Activated naive CD8-positive, alpha-beta T cell treated with anti-CD3 and anti-CD28 coated beads, Interleukin-2, amount 10 ng/mL, durations not matched to agents 7 days and 5 days (primary cell): ENCODE measurements at places on chromosomes 3 and 15. TPM values are rescaled to one million over a fixed set of nuclear protein-coding genes. Genes with fewer than 3 reads are reported as not detected.
A peak's percentile ranks its signal among the peaks of the same experiment; 100 is the strongest.

DNA sequence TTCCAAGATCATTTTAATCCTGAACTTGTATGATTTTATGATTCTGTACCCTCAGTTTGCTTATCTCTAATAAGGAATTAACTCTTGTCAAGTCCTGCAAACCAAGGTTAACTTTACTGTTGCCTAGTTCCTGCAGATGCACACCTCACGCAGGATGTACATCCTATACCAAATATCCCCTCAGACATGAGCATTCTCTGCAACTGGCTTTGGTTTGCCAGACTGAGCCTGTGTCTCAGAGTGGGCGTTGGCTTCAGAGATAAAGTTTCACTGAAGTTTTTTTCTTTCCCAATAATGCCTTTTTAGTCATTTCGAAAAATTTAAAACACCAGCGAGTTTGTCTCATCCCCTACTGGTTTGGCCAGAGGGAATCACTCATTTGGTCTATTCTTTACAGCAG, 173.9 kb downstream of the NR2F2 start:
- no peaks in the 10 kb centered on the region for H3K27me3 ChIP-seq
- H3K4me3 ChIP-seq, result no peak overlapping the region
- DNase-seq, result no peak
- no peak overlapping the region for H3K27ac ChIP-seq
- H3K36me3 ChIP-seq, result no peaks in the 10 kb centered on the region

SHC4 gene
- total RNA-seq, result 0.23 TPM

DNA sequence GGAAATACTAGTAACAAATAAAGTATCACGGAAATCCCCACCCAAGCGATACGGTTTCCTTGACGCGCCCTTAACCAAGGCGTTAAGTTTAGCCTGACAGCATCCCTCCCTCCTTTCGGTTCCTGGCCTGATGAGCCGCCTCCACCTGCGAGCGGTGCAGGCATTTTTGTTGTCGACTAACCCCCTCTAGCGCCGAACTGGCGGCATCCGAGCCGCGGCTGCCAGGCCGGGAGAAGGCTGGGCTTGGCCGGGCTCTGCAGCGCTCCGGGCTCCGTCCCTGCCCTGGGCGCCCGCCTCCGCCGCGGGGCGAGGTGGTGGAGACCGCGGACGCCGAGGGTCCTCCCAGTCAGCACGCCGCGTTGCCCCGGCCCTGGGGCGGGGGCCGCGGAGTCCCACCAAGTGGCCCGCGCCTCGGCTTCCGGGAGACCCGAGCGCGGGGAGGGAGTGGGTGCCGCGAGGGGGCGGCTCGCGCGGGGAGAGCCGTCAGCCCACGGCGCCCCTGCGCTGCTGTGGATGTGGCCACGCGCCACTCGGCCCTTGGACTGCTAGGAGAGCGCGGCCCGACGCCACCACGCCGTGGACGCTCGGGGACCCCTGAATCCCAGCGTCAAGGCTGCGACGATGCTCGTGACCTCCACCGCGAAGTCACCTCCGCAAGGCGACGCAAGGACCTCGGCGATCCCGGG, 1.1 kb upstream of the EPHA6 start:
- H3K36me3 ChIP-seq, result no peaks in the 10 kb centered on the region
- H3K27me3 ChIP-seq, result peaks cover 26% of the 10 kb centered on the region
- peak overlapping the region; percentile 61 for H3K4me3 ChIP-seq
- peak; percentile 71 for DNase-seq
- H3K27ac ChIP-seq, result no peak overlapping the region

GRCh38 chr3:193831495-193832455, 238.8 kb downstream of the OPA1 start:
- DNase-seq, result no peak
- H3K4me3 ChIP-seq, result no peak overlapping the region
- peaks cover 14% of the 10 kb centered on the region for H3K27me3 ChIP-seq
- no peaks in the 10 kb centered on the region for H3K4me1 ChIP-seq
- H3K36me3 ChIP-seq, result no peaks in the 10 kb centered on the region

DNA sequence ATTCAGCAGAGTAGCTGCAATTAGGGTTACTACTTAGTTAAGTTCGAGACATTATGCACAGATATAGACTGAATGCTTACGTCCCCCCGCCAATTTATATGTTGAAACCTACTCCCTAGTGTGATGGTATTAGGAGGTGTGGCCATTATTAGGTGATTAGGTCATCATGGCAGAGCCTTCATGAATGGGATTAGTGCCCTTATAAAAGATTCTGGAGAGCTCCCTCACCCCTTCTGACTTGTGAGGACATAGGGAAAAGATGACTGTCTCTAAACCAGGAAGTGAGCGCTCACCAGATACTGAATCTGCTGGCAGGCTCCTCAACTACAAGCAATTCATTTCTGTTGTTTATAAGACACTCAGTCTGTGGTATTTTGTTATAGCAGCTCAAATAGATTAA, 25.6 kb upstream of the TEX9 start:
- no peaks in the 10 kb centered on the region for H3K4me1 ChIP-seq
- no peak for DNase-seq
- peaks cover 15% of the 10 kb centered on the region for H3K27me3 ChIP-seq
- H3K4me3 ChIP-seq, result no peak overlapping the region

GRCh38 chr15:89801471-89802195, 13.0 kb downstream of the ANPEP start:
- no peak for DNase-seq
- no peak overlapping the region for H3K4me3 ChIP-seq
- peak overlapping the region; percentile 22 for H3K27ac ChIP-seq

BCHE gene
- total RNA-seq, result not detected

SLC24A5 gene
- total RNA-seq, result not detected

CHRM5 gene
- not detected for total RNA-seq

DNA sequence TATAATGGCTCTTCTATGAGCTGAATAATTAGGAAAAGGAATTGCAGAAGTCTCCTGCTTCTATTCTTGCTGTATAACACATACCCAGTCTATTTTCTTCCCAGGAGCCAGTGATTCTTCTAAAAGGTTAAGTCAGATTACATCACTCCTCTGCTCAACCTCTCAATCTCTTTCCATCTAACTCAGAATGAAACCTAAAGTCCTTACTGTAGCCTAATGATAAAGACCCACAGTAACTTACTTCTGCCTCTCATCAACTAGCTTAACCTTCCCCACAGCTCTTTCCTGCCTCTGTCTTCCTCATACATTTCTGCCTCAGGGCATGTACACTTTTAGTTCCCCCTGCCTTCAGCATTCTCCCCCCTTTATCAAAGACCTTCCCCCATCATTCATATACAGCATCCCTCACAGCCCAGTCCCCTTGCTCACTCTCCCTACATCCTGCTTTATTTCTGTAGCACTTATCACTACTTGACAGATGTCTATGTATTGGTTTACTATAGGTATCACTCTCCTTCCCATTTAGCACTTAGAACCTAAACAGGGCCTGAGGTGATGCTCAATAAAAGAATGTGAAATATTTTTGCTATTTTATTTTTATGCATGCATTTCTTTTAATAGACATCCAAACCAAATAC, 28.5 kb upstream of the CMTM6 start:
- H3K36me3 ChIP-seq, result peaks cover 29% of the 10 kb centered on the region
- DNase-seq, result no peak
- no peak overlapping the region for H3K4me3 ChIP-seq
- peak overlapping the region; percentile 13 for H3K27ac ChIP-seq

DNA sequence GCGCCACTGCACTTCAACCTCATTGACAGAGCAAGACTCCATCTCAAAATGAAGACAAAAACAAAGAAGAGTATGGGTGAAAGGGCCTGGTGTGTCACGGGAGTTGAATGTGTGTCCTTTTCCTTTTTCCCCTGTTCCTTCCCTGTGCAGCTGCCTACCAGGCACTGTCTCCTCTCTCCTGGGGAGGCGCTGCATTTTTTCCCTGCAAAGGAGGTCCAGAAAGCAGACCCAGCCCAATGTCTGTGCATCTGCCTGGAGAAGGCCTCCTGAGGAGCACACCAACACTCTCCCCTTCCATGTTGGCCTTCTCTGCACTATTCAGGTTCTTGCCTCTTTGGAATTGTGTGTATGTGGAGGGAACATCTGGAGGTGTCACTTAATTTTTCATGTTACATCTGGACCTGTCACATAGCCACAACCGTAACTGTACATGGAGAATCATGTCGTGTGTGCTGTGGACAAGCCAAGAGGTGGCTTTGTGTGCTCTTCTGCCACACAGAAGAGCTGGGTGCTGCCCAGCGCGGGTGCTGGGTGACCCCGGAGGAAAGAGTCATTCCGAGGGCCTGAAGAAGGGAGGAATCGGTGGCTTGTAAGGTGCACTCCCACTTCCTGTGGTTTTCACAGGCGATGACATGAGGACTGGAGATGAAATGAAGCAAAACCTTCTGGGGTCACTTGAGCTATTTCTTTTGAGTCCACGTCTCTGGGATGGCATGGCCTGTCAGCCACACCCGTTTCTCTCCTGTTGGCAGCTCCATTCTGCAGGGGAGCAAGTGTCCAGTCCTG, 46.5 kb upstream of the CGNL1 start:
- peaks cover 9% of the 10 kb centered on the region for H3K4me1 ChIP-seq
- H3K36me3 ChIP-seq, result no peaks in the 10 kb centered on the region
- no peak overlapping the region for H3K4me3 ChIP-seq
- DNase-seq, result no peak
- peaks cover 18% of the 10 kb centered on the region for H3K27me3 ChIP-seq

- no peak for DNase-seq
- H3K4me3 ChIP-seq, result no peak overlapping the region
- no peak overlapping the region for H3K27ac ChIP-seq
- no peaks in the 10 kb centered on the region for H3K27me3 ChIP-seq
- H3K4me1 ChIP-seq, result no peaks in the 10 kb centered on the region
Observed at GRCh38 chr15:83512459-83512858, 65.3 kb downstream of the SH3GL3 start.
